ENCODE measurements at places on chromosomes 3 and 15. TPM values are rescaled to one million over a fixed set of nuclear protein-coding genes. Genes with fewer than 3 reads are reported as not detected.

The TMEM42 gene
- total RNA-seq: 7.6 TPM

The CD86 gene
- total RNA-seq: 0.25 TPM

The CCR5 gene
- 0.25 TPM for total RNA-seq

The TLR9 gene
- 0.59 TPM for total RNA-seq

The HMG20A gene
- 45.9 TPM for total RNA-seq

The PLOD2 gene
- total RNA-seq: 1.3 TPM

The TEX55 gene
- not detected for total RNA-seq

The LHFPL4 gene
- not detected for total RNA-seq

The PTPRG gene
- total RNA-seq: 0.32 TPM

The SETD5 gene
- 115 TPM for total RNA-seq

The TRH gene
- not detected for total RNA-seq

DNA sequence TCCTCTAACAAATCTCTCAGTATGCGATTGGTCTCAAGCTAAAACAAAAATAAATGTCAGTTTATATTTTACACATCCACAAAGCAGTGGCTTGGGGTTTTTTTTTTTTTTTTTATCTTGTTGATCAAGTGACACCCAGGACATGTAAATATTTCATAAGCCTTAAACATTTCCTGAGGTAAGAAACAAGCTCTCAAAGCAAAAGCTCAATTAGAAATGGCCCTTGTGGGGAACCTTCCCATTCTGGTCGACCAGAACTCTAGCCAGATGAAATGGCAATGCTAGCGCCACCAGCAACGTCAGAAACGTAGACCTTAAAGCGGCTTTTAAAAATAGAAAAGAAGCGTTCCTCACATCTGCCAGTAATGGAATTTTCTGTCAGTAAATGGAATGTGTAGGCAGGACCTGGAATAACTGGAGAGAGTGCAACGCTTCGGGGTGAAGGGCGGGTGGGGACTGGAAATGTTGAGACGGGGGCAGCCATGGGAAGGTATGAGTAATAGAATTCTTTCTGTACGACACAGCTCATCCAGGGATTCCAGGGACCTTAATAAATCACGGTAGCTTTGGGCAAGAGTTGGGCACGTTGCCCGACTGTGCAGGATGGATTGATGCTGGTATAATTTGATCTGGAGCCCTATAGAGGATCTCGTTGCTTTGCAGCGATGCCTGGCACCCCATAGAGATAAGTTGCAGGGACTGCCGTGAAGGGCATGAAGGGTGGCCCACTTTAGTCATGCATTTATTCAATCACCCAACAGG is 44.4 kb downstream of the BTD start:
- DNase-seq: no peak

DNA sequence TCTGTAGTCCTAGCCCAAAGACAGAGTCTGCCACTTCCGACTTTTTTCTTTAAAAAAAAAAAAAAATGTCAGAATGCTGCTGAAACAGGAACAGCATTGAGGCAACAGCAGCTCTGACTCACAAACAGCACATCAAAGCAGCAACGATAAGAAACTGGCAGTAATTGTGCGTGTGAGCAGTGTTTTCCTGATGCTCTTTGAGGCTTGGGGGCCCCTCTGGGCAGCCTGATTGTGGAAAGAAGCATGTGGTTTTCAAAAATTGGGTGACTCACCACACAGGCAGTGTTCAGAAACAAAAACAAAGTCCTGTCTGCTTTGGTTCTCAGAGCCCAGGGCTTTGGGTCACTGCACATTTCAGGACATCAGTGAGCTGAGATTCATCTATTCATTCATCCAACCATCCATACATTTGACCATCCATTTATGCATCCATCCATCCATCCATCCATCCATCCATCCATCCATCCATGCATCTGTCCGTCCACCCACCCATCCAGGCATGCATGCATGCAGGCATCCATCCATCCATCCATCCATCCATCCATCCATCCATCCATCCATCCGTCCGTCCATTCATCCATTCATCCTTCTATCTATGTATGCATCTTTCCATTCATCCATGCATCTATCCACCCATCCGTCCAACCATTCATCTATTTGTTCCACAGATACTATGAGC is 308.4 kb downstream of the RPLP1 start:
- peak; percentile 89 for DNase-seq

DNA sequence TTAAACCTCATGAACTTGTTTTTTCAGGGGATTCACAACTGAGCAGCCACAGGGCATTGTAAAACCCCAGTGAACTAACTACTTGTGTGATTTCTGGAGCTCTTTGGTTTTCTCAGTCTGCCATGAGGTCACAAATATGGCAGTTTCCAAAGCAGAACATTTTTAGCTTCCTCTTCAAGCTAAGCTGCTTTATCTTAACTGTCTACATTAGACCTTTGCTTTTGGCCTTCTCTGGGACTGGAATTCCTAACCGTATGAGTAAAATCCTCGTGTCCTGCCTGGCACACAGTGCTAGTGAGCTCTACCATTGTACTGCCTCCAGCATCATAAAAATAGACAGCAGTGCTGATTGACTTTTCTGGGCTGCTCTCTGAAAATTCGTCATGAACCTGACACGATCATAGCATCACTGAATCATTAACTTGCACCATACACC is 22.1 kb downstream of the CDIN1 start:
- no peak for DNase-seq

DNA sequence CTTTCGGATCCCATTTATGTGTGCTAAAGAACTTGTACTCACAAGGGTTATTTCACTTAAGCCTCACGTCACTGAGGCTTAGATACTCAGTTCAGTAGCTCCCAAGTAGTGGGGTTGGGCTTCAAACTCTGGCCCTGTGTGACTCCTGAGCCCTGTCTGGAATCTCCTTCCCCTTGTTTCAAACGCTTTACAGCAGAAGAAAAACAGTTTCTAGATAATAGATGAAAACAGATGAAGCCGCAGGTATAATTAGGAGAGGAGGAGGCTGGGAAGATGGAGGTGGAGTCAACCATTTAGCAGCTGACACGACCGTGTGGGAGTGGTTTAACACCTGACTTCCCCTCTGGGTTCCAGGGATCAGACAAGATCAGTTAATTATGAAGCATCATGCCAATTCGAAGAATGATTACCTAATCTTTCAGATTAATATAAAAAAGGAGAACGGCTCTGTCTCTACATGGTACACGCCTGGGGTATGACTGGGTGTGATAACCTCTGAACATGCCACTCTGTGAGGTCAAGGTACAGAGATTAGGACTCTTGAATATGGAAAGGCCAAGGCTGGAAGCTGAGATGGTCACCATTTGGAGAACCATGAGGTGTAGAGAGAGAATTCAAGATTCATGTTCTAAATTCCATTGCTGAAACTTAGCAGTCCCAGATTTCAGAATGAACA is 31.1 kb downstream of the TPM1 start:
- DNase-seq: no peak

GRCh38 chr3:101685870-101686307 is 629 bp downstream of the RPL24 start:
- DNase-seq: no peak

- DNase-seq: no peak
These were observed 96.8 kb downstream of the OCA2 start for GRCh38 chr15:28002136-28002861.

DNA sequence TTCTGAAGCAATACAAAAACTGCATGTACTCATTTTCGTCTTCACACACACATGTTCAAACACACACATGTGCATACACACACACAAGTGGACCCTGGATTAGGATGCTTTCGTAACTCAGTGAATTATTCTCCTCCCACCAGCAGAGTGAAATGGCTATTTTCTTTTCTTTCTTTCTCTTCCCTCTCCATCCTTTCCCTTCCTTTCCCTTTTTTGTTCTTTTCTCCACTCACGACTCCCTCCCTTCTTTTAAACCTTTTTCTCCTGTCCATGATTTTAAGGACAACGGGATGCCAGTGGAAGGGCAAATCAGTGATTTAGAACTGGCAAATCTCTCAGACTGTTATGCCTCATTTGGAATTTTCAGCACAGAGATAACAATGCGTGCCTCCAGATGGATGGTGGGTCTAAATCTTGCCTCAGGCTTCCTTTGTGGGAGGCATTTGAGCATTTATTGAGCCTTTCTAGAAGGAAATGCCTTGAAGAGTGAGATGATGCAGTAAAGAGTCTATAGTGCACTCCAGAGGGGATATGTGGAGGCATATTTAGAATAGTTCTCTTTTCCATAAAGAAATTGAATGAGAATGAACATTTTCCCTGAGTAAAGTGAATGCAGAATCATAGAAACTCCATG is 130.4 kb upstream of the SLC7A14 start:
- DNase-seq: no peak

DNA sequence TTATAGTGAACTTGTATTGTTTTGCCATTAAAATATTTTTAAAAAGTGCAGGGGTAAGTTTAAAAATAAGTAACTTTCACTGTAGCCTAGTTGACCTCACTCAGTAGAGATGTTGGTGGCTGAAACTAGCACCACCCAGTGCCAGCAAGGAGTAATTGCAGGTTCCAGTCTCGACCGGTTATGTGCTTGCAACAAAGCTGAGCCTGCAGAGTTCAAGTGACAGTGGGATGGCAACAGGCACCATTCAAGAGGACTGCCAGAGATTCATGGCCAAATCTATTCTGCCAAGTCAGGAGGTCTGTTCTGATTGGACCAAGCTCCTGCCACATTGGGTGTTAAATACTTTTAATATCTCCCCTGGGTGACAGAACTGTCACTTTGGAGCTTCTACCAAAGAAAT is 2.7 kb downstream of the ADAMTS7 start:
- DNase-seq: peak; percentile 54

DNA sequence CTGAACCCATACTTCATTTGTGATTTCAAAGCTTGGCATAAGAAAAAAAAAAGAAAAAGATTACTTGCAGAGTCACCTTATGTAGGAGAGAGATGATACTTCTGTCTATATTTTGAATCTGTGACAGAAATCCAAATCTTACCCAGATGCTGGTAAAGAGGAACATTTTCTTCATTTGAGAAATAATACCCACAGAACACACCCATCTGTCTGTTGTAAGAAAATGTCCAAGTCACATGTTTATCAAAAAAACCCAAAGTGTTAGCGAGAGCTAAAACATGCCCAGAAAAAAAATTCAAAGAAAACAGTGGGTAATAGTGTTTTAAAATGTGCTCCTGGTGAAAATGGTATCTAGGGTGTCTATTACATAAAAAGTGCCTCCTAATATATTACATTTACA is 18.0 kb upstream of the RAP2B start:
- DNase-seq: no peak

- no peak for DNase-seq
These were observed 22.1 kb downstream of the ALDH1L1 start for GRCh38 chr3:126158016-126158911.

- no peak for DNase-seq
These were observed 42.8 kb upstream of the ADAMTSL3 start for GRCh38 chr15:83610901-83611685.

- DNase-seq: no peak
These were observed 136.2 kb downstream of the TJP1 start for GRCh38 chr15:29686079-29686425.

- DNase-seq: no peak
These were observed 398.6 kb upstream of the WNT5A start for GRCh38 chr3:55885721-55886120.

GRCh38 chr3:124409650-124410275 is 320.5 kb upstream of the UMPS start:
- DNase-seq: no peak

DNA sequence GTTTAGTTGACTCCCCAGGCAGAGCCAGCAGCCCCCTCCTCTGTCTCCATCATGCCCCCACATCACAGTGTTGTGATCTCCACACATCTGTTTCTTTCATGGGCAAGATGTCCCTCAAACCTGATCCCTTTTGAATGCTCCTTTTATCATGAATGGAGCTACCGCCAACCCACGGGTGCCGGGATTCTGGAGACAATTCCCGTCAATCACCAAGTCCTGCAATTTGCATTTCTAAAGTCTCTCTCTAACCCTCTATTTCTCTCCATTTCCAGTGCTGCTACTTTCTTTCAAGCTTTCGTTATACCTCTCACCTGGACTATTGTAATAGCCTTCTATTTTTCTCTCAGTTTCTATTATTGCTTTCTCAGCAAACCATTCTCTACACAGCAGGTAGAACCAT is 89.7 kb upstream of the CCNL1 start:
- no peak for DNase-seq

GRCh38 chr15:60135961-60136360 is 131.8 kb downstream of the FOXB1 start:
- no peak for DNase-seq

- no peak for DNase-seq
These were observed 733.0 kb downstream of the ZPLD1 start for GRCh38 chr3:103167850-103168249.

- no peak for DNase-seq
These were observed 785.3 kb downstream of the ROBO2 start for GRCh38 chr3:77825001-77825827.

GRCh38 chr15:63194302-63194701 is 4.9 kb downstream of the RAB8B start:
- no peak for DNase-seq

- no peak for DNase-seq
These were observed 196.2 kb downstream of the ROBO2 start for GRCh38 chr3:77236118-77236517.

GRCh38 chr3:13307041-13307440 is 113.1 kb downstream of the NUP210 start:
- no peak for DNase-seq

DNA sequence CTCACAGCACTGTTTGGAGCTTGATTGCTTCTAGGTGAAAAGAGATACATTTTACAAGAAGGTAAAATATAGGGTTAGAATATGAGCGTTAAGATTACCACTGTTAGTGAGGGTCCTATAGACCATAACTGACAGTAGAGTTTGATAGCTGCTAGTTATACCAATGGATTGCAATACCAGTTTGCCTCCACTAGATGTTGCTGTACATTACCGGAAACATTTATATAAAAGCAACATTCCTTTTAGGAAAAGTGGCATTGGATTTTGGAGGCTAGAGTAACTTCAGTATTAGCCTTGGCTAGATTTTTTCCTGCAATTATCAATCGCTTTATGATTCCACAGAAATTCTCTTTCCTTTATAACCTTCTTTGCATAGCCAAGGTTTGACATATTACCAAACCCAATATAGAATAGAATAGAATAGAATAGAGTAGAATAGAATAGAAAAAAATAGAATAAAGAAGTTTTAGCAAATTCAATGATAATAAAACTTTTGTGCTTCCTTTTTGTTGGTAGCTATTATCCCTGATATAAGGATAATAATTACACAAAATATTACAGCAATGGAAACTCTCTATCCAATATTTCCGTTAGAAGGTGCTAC is 1093.6 kb upstream of the ALCAM start:
- DNase-seq: no peak

- no peak for DNase-seq
These were observed 111.0 kb downstream of the LRRK1 start for GRCh38 chr15:101029971-101030661.

DNA sequence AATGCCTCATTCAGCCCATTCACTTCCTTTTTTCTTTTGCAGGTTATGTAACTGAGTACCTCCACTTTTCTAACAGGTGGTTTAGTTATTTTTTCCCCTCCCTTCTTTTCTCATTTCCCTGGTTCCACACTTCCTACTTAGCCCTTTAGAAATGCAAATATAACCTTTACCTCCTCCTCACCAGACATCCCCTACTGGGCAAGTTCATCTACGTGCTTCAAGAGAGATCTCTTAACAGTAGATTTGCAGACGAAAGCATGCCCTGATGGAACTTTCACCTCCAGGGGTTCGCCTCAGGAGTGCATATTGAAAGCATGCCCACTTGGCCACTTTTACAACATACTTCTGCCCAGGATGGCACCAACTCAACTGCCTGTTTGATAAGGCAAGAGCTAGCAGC is 314.1 kb upstream of the LRRC3B start:
- DNase-seq: no peak

- DNase-seq: no peak
These were observed 55.8 kb upstream of the MYO5C start for GRCh38 chr15:52351206-52351908.
